ENCODE measurements at places on chromosomes 3 and 15. TPM values are rescaled to one million over a fixed set of nuclear protein-coding genes. Genes with fewer than 3 reads are reported as not detected.

GRCh38 chr3:24088782-24089181, 143.7 kb downstream of the NR1D2 start:
- no peaks in the 10 kb centered on the region for H3K27me3 ChIP-seq
- H3K4me3 ChIP-seq = no peak overlapping the region
- no peak overlapping the region for H3K27ac ChIP-seq
- DNase-seq = no peak
- H3K4me1 ChIP-seq = no peaks in the 10 kb centered on the region

DNA sequence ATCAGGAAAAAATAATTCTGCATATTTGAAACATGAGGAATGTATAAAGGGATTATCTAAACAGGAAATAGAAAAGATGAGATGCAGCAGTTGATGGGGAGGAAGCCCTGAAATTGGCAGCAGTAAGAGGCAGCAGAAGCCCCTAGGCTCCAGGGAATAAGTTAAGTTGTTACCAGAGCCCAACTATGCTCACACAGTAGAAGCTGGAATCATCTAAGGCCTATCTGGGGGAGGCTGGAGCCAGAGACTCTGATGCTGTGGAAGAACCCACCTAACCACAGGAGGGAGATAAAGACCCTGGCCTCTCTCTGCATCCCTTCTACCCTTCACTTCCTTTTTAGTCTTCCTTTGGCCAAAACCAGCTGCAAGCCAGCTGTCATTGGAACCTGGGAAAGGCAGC, 519.7 kb downstream of the DIPK2A start:
- no peaks in the 10 kb centered on the region for H3K27me3 ChIP-seq
- no peak overlapping the region for H3K4me3 ChIP-seq
- H3K36me3 ChIP-seq = no peaks in the 10 kb centered on the region
- no peak for DNase-seq

- peaks cover 6% of the 10 kb centered on the region for H3K4me1 ChIP-seq
- no peak overlapping the region for H3K27ac ChIP-seq
- peaks cover 27% of the 10 kb centered on the region for H3K27me3 ChIP-seq
- DNase-seq = no peak
These were observed 15.0 kb upstream of the TM6SF1 start for GRCh38 chr15:83092309-83092976.

Gene PRTG
- total RNA-seq = not detected

Gene CHP1
- total RNA-seq = 59.2 TPM

GRCh38 chr15:48006031-48006511, 114.7 kb upstream of the SLC24A5 start:
- H3K4me3 ChIP-seq = no peak overlapping the region
- H3K27me3 ChIP-seq = no peaks in the 10 kb centered on the region
- no peaks in the 10 kb centered on the region for H3K4me1 ChIP-seq

Gene POLQ
- total RNA-seq = 29.0 TPM

DNA sequence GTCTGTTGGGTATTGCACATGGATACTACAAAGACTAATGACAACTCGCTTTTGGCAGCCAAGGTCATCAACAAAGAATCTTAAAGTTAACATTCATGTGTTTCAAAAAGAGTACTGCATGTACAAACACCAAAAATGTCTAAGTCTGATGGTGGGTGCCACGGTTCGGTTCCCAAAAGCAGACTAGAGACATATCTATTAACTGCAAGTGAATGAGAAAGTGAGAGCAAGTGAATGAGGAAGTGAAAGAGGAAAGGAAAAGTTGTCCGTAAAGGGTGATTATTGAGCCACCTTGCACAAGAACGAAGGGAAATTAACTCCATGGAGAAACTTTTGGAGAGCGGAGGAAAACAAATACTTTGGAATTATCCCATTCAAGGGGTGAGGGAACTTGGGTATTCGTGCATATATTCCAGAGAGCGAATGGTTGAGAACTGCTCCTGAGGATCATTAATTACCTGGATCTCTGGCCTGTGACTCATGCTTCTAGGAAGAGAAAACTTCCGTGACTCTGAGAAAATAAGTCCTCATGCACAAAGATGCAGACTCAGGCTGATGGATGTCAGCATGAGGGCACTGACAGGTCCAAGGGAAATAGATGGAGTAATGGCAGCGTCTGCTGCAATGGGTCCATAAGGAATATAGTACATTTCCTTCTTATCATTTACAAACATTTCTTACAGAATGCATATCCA, 336.5 kb upstream of the TGFBR2 start:
- no peak overlapping the region for H3K27ac ChIP-seq
- no peak for DNase-seq
- H3K4me3 ChIP-seq = no peak overlapping the region
- no peaks in the 10 kb centered on the region for H3K4me1 ChIP-seq
- H3K27me3 ChIP-seq = no peaks in the 10 kb centered on the region

GRCh38 chr15:39585871-39586301, 5.0 kb downstream of the THBS1 start:
- H3K36me3 ChIP-seq = peaks cover 3% of the 10 kb centered on the region
- H3K27ac ChIP-seq = no peak overlapping the region
- H3K4me3 ChIP-seq = no peak overlapping the region
- peaks cover 33% of the 10 kb centered on the region for H3K27me3 ChIP-seq
- H3K4me1 ChIP-seq = peaks cover 22% of the 10 kb centered on the region
- no peak for DNase-seq

Gene SSUH2
- total RNA-seq = not detected

GRCh38 chr15:36742696-36743095, 163.3 kb downstream of the CDIN1 start:
- H3K36me3 ChIP-seq = no peaks in the 10 kb centered on the region
- no peak overlapping the region for H3K27ac ChIP-seq
- no peak overlapping the region for H3K4me3 ChIP-seq
- no peaks in the 10 kb centered on the region for H3K27me3 ChIP-seq

- no peak overlapping the region for H3K27ac ChIP-seq
- no peak for DNase-seq
- H3K36me3 ChIP-seq = no peaks in the 10 kb centered on the region
- H3K4me3 ChIP-seq = no peak overlapping the region
These were observed 29.2 kb downstream of the PAQR9 start for GRCh38 chr3:142934128-142934886.

DNA sequence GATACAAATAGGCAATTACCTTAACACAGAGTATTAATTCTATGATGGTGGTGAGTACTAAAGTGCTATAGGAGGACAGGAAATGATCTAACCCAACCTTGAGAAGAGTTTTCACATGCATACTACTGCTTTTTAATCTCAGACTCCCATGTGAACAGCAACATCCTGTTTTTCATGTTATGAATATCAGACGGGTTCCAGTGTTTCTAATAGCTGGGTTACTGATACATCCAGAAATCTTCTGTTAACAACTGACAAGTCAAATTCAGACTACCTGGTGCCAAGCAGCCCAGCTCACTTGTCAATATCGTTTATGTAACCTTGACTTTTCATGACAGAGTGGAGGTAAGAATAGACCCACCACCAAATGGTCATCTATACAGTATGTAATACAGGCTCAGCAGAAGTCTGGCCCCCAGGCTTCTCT, 220.2 kb upstream of the COL8A1 start:
- H3K4me3 ChIP-seq = no peak overlapping the region
- H3K4me1 ChIP-seq = no peaks in the 10 kb centered on the region
- DNase-seq = no peak
- H3K36me3 ChIP-seq = no peaks in the 10 kb centered on the region
- no peak overlapping the region for H3K27ac ChIP-seq

- H3K27me3 ChIP-seq = peaks cover 6% of the 10 kb centered on the region
- H3K4me1 ChIP-seq = no peaks in the 10 kb centered on the region
- H3K4me3 ChIP-seq = no peak overlapping the region
- DNase-seq = no peak
- H3K36me3 ChIP-seq = no peaks in the 10 kb centered on the region
These were observed 534.6 kb upstream of the ATP11B start for GRCh38 chr3:182258538-182259177.

DNA sequence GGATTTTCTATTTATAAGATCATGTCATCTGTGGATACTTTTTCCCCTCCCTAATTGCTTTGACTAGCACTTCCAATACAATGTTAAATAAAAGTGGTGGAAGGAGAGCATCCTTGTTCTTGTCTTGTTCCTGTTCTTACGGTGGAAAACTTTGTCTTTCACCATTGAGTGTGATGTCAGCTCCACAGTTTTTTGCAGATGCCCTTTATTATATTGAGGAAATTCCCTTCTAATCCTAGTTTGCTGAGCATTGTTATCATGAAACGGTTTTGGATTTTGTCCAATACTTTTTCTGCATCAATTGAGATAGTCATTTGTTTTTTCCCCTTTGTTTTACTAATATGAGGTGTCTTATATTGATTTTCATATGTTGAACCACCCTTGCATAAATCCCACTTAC, 19.9 kb upstream of the IL20RB start:
- no peak overlapping the region for H3K27ac ChIP-seq
- H3K36me3 ChIP-seq = peaks cover 40% of the 10 kb centered on the region
- no peak overlapping the region for H3K4me3 ChIP-seq
- no peaks in the 10 kb centered on the region for H3K27me3 ChIP-seq
- peaks cover 23% of the 10 kb centered on the region for H3K4me1 ChIP-seq

DNA sequence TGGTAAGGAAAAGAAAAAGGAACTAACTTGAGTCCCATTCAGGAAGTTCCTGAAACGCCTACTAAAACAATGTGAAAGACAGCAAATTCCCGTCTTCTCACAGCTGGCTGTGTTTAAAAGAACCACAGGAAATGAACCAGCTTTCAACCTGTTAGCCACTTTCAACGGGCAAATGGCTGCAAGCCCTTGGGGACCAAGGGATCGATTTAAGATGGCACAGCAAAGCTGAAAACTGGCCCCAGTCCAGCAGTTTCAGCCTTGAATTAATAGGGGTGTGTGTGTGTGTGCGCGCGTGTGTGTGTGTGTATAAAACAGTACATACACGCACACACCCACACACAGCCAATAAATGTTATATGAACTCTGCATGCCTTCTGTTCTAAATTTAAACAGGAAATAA, 168.7 kb upstream of the TMCO5A start:
- peaks cover 2% of the 10 kb centered on the region for H3K4me1 ChIP-seq
- H3K27me3 ChIP-seq = no peaks in the 10 kb centered on the region
- no peak overlapping the region for H3K4me3 ChIP-seq
- no peaks in the 10 kb centered on the region for H3K36me3 ChIP-seq
- H3K27ac ChIP-seq = no peak overlapping the region
- no peak for DNase-seq

DNA sequence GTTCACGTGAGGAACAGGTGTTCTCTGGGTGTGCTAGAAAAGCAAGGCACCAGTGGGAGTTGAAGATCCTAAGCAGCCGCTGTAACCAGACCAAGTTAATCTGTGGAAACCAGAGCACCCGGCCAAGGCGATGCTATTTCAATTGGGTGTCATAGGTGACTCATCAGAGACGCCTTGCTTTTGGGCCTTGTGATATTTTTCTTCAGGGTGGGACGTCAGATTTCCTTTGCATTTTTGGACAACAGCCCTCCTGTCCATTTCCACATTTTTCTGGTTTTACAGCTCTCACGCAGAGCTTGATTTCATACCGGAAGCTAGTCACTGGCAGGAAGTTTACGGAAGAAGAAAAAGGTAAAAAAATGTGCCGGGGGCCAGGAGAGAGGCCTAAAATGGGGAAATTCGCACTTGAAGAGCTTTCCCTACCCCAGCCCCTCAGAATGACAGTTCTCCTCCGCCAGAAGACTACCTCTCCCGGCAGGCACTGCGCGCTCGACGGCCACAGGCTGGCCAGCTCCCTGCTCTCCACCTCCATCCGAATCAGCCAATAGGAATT, 471 bp upstream of the KBTBD8 start:
- peak overlapping the region; percentile 83 for H3K4me3 ChIP-seq
- H3K27me3 ChIP-seq = peaks cover 29% of the 10 kb centered on the region
- peaks cover 29% of the 10 kb centered on the region for H3K4me1 ChIP-seq

DNA sequence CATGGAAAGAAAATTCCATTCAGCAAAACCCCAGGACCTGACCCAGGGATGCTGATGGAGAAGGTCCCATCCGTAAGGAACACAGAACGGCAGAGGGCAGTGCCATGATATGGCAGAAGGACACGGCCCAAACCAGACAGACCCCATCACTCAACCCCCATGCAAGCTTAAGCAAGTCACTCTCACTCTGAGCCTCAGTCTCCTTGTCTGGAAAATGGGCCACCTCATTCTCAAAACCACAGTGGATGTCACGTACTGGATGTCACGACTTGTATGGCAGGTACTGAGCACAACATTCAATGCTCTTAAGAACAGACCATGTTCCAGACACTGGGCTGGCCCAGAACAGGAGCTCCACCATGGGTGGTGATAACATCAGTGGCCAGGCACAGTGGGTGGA, 90.4 kb downstream of the NUP210 start:
- no peaks in the 10 kb centered on the region for H3K4me1 ChIP-seq
- DNase-seq = no peak
- no peak overlapping the region for H3K4me3 ChIP-seq

DNA sequence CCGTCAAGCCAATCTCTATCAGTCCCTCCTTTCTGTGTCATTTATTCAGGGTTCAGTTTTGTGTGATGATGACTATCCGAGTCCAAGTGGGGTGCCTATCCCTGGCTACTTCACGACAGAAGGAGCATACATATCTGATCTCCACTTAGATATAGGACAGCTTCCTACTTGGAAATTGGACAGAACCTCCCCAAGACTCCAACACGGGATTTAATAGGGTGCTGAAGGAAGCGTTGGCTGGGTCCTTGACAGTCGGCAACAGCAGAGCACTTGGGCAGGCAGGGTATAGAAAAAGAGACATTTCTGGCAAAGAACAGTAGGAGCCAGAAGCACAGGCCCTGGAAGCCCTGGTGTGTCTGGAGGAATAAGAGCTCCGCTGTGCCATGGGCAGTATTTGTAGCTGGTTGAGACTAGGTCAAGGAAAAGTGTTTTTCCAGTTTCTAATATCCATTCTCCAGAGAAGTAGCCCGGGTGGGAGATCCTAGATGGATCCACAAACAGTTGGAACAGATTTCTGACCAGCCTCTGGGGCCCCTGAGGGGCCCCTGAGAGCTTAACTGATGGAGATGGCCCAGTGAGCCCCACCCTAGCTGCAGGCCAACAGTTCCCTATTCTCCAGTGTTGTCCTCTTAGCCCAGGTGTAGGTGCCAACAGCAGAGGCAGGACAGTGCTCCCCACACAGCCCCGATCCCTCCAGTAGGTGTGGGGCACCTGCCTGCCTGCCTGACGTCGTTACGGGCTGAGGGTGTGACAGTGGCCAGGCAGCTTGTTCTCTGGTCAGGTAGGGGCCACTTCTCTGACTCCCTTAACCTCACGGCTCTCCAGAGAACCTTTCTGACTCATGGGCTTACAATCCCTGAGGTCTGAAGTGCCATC, 130.8 kb downstream of the CHCHD6 start:
- H3K4me3 ChIP-seq = no peak overlapping the region
- H3K27me3 ChIP-seq = no peaks in the 10 kb centered on the region
- H3K36me3 ChIP-seq = no peaks in the 10 kb centered on the region
- DNase-seq = no peak

- H3K36me3 ChIP-seq = peaks cover 70% of the 10 kb centered on the region
- no peaks in the 10 kb centered on the region for H3K27me3 ChIP-seq
- no peak for DNase-seq
- no peak overlapping the region for H3K4me3 ChIP-seq
- H3K27ac ChIP-seq = no peak overlapping the region
These were observed 175.4 kb downstream of the ATP10A start for GRCh38 chr15:25687689-25688088.

Gene C15orf62
- total RNA-seq = 1.3 TPM
